ENCODE measurements at places on chromosomes 1 and 21.

GRCh38 chr1:64004451-64005025 lies 198.9 kb upstream of the UBE2U start:
- no peak for DNase-seq

- DNase-seq, result no peak
These were observed 205.0 kb downstream of the TOMM20 start for GRCh38 chr1:234923626-234924025.

- no peak for DNase-seq
These were observed 18.6 kb downstream of the TPTE start for GRCh38 chr21:10539956-10540355.

DNA sequence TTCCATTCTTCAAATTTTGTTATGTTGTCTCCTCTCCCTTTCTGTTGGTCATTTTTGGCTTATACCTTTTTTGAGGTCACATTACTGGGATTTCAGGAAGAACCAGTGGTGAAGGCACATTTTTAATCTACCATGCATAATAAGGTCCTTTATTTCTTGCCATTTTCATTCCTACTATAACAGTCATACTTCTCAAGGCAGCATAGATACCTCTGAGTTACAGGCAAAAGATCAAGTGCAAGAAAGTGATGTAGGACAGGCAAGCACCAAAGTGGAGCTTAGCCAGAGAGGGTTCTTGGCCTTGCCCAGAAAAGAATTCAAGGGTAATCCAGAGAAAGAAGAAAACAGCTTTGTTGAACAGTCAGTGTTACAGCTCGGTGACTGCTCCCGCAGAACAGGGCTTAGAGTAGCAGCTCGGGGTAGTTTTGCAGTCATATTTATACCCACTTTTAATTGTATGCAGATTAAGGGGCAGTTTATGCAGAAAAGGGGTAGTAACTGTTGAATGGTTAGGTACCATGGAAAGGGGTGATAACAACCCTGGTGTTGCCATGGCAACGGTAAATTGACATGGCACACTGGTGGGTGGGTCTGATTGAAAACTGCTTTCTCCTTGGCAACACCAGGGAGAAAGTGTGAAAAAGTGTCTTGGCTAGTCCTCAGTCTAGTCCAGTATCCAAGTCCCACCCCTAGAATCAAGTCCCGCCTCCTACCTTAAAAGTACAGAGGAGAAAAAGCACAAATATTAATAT lies 39.6 kb upstream of the DOCK7 start:
- no peak for DNase-seq

DNA sequence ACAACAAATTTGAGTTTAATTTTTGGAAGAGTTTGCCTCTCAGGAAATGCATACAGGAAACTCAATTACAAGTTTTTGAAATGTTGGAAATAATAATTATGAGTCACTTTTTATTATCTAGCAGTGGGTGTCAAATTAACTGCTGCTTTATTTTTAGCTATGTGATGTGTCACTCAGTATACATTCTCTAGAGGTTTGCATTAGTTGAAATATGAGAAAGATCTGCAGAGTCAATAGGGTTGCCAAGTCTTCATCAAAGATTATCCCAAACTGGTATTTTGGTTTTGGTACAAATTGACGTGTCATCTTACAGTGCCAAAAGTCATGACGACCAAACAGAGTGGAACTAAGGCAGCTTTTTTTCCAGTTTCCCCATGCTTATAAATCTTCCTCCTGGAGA lies 54.3 kb upstream of the DIPK1A start:
- DNase-seq, result no peak

All from K562 (cell line).